ENCODE measurements at places on chromosomes 2 and 18.

- DNase-seq, result no peak
Observed at GRCh38 chr2:58740426-58740825, 499.3 kb upstream of the FANCL start.

- DNase-seq, result no peak
Observed at GRCh38 chr2:228559774-228560415, 378.4 kb upstream of the SPHKAP start.

DNA sequence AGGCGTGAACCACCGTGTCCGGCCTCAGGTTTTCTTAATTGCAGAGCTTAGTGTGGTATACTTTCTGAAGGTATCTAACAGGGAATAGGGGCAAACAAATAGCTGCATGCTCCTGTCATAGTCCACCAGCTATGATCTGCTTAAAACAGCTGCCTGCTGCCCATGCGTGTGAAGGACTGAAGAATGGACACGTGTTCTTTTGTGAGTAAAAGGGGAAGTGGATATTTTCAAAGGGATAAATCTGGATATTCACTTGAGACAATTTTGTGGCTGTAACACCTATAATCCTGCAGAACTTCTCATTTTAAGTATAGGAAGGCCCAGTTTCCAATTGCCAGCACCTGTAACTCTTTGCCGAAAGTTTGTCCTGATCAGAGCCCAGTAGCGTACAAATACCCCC is 44.7 kb downstream of the TRPM8 start:
- DNase-seq, result no peak

DNA sequence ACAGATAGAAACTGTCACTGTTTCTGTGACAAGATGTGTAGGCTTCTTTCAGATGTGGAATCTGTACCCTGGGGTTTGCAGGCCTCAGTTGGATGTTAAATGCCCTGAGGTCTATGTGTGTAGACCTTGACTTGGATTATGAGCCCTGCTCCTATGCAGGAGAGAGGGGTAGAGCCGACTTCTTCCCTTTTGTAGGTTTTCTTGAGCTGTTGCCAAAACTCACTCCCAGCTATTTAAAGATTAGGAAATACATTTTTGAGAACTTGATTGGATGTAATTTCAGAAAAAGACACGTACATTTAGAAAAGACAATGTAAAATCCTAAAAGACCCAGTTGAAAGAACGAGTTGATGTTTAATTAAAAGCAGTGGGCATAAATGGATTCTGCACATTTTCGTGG is 374.8 kb downstream of the SLC4A3 start:
- no peak for DNase-seq

DNA sequence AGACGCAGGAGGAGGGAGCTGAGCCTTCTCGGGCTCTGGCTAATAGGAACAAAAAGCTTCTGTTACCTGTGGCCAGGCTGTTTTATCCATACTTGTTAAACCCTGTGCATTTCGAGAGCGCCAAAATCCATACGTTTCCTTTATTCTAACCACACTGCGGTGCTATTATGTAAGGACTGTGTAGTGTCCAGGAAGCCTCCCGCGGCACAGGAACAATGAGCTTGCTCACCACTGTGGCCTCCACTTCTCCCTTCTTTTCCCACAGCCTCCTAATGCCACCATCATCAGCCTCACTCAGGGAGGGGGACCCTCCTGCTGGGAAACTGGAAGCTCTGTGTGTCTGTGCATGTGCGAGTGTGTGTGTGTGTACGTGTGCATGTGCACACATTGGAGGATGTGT is 268.5 kb downstream of the HAUS1 start:
- no peak for DNase-seq

GRCh38 chr2:200350850-200351285 is 44.4 kb downstream of the SPATS2L start:
- no peak for DNase-seq

GRCh38 chr2:181957668-181958067 is 28.0 kb upstream of the PPP1R1C start:
- DNase-seq, result no peak

Measured in activated CD4-positive, alpha-beta T cell treated with anti-CD3 and anti-CD28 coated beads for 48 hours (primary cell).